ENCODE measurements at places on chromosomes 16 and 17.

DNA sequence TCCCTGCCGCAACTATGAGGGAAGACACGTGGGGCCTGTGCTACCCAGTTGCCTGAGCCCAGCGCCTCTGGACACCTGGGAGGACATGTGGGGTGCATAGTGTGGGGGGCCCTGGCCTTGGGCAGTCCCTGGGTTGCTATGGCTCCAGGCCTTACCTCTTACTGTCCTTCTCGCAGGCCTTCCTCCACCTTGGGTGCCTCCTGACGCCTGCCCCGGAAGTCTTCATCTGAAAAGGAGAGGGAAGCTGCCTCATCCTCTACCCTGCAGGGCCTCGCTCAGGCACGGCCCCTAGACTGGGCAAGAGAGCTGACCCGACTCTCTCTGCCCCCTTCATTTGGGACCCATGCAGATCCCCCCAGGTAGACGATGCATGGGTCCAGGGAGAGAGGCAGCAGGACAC is 16.5 kb upstream of the MRPS23 start:
- DNase-seq, result no peak

GRCh38 chr17:2780256-2780655 is 16.0 kb upstream of the RAP1GAP2 start:
- no peak for DNase-seq

- DNase-seq, result peak; percentile 10
Measured at GRCh38 chr17:34146440-34147043, 108.5 kb upstream of the CCL2 start.

DNA sequence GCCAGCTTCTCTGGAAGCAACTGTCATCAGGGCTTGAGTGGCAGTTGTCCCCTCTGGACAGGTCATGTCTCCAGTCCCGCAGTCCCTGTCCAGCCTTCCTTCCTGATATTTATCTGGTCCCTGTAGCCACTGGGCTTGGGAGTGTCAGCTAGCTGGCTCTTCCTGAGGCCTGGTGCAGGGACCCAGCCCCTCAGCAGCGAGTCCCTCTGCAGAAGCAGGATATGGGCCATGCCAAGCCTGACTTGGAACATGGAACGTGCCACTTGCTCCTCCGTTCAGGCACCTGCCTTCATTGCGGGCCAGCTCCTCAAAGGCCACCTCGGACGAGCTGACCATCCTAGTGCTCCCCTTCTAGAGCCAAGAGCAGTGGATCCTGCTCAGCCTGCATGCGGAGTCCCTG is 26.3 kb downstream of the DRC3 start:
- DNase-seq, result no peak
